ENCODE measurements at places on chromosomes 5 and 9.

DNA sequence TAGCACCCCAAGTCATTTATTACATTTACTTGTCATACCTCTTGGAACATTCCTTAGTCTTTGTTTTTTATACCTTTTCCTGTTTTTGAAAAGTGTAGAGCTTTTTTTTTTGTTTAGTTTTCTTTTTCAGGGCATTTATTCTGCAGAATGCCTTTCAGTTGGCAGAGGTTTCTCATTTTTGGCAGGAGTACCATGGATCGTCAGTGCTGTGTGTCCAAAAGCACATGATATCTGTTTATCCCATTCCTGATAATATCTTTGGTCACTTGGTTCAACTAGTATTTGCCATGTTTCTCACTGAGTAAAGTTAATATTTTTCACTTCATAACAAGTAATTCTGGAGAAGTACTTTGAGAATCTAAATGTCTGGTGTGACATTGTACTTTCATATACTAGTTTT lies 10.7 kb downstream of the OGN start:
- DNase-seq, result no peak

GRCh38 chr5:21573416-21574314 lies 1279.5 kb downstream of the CDH12 start:
- DNase-seq, result no peak

- DNase-seq, result peak; percentile 57
These were observed 339.2 kb downstream of the GLIS3 start for GRCh38 chr9:3960661-3961144.

GRCh38 chr5:2910401-2911175 lies 159.1 kb upstream of the IRX2 start:
- no peak for DNase-seq

DNA sequence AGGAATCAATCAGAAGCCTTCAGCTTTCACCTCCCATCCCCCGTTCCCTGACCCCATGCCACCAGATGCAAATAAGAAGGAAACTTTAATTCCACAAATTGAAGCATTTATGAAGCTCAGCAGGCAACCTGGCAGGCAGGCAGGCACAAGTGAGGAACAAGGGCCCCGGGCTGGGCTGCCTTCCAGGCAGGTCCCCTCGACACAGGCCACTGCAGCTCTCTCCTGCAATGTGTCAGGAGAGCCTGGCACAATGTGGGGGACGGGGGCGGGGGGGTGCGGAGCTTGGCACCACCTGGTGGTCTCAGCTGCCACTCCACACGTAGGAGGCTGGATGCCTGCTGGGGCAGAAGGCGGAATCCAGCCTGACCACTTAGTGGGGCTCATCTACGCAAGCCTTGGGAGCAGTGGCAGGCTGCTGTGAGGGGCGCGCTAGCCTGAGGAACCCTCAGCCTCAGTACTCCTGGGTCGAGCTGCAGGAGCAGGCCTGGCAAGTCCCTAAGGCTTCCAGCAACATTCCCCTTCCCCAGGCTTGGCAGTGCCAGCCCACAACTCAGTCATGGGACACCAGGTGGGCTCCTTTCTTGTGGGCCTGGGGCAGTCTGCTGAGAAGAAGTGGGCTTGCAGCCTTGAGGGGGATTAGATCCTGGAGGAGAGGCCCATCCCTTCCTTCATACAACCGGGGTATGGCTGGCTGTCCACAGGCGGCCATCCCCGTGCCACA lies 50.2 kb upstream of the KCNMB1 start:
- DNase-seq, result no peak

GRCh38 chr9:77374266-77374665 lies 196.9 kb downstream of the VPS13A start:
- DNase-seq, result peak; percentile 32

DNA sequence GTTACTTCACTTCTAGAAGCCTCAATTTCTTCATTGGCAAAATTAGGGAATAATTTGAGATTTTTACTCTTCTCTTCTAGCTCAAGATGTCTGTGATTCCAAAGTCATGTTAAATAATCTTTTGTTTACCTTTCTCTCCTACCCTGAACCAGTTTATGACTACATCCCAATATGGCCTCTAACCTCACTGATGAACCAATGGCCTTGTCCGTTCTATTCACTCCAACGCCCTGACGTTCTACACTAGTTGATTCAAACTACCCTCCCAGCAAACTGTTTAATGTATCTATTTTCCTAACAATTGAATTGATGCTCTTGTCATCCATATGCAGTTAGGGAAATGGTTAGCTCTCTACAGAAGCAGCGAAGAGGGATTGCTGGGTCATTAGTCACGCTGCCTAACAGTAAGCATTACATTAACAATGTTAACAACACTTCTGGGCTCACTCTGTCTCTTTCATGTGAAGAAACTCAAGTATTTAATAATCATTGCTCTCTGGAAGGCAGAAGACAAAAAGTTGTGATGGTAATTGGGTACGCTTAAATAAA lies 38.0 kb downstream of the RAPGEF1 start:
- peak; percentile 80 for DNase-seq

- no peak for DNase-seq
These were observed 60.4 kb downstream of the FBXL7 start for GRCh38 chr5:15560421-15560820.

DNA sequence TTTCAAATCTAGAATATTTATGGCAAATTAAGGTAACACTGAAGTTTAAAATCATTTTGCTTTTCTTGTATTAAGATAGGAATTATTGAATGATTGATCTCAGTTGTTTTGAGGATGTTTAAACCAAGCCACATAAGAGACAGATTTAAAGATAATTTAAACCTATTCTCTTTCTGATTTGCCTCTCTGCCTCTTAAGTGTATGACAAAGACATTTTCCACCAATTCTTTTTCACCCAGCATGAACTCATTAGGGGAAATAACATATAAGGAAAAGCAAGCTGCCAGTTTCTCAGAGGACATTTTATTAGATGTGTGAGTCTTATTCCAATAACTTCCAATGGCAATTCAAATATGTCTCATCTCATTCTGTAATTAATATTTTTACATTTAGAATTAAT lies 568.3 kb upstream of the MEF2C start:
- DNase-seq, result no peak

- DNase-seq, result peak; percentile 60
These were observed 92.7 kb downstream of the DAB2IP start for GRCh38 chr9:121744002-121744686.

DNA sequence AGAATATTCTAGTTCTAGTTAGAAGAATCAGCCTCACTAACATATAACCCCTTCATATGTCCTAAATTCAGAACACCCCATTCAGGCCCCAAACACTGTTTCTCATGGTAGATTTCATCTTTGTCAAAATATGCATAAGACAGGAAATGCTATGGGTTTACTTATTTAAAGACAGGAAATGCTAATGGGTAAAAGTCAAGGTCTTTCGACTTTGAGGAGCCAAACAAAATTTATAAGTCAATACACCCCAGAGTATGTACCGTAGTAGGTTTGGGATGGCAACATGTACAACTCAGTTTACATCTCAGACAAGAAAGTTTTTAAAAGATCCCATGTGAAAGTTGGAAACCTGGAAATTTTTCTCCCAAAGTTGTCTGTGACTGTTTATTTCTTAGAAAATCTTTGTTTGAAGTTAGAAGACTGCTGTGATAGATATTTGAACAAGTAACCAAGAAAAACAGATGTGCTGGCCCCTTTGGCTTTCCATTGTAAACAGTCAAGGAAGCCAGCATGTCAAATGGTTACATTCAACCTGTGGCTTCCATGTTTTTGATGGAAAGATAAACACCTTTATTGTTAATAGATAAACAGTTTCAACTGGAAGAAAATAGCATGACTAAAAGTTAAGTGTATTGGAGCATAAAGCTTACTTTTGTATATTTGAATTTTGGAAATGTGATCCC lies 102.2 kb downstream of the INIP start:
- DNase-seq, result no peak

DNA sequence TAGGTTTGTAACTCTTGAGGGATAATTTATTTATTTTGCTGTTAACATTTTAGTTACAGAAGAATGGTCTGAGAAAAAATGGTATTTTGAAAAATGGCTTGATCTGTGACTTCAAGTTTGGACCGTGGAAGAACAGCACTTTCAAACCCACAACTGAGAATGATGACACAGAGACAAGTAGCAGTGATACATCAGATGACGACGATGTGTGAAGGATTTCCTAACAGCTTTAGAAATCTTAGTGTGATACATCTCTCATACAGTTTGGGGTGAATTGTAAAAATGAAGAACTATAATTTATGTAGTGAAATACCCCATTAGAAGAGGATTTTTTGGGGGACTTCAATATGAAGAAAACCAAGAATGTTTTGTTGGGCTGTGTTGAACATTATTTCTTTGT lies 88.7 kb downstream of the GPBP1 start:
- DNase-seq, result no peak

GRCh38 chr5:150538007-150538917 lies 30.3 kb downstream of the NDST1 start:
- DNase-seq, result peak; percentile 59

DNA sequence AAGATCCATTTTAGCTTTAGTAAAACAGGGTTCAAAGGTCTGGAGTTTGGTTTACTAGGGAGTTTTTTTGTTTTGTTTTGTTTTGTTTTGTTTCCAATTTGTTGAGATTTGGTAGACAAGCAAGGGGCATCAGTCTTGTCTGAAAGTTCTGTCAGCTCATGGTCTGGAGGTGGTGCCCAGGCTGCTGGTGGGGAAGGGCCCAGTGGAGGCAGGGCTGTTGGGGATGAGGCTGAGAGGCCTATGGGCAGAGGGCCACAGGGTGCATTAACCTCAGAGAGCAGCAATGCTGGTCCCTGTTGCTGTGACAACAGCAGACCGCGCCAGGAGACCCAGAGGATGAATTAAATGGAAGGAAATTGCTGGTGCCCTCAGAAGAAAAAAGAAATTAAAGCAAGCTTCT lies 174.5 kb downstream of the FGF1 start:
- no peak for DNase-seq

DNA sequence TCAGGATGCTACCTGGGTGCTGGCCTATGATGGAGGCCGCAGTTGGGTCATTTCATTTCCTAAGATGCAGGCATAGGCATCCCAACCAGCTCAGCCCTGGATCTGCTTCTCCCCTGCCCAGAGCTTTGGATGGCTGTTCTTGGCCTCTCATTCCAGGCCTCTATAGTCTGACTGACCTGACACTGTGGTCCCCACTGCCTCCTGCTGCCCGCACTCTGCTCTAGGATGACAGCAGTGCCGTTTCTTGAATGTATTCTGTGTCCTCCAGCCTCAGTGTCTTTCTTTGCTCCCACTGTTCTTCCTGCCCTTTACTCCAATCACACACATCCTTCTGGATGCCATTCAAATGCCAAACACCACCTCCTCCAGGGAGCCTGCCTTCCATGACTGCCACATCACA lies 235.7 kb downstream of the HSPA4 start:
- DNase-seq, result peak; percentile 19

GRCh38 chr9:14159440-14160216 lies 154.3 kb downstream of the NFIB start:
- no peak for DNase-seq

GRCh38 chr5:177133096-177133852 lies at the start of gene NSD1:
TSS of gene NSD1 (plus strand) at chr5:177133773. CDS start at chr5:177135104, 1,331 bp downstream.
- peak; percentile 91 for DNase-seq

DNA sequence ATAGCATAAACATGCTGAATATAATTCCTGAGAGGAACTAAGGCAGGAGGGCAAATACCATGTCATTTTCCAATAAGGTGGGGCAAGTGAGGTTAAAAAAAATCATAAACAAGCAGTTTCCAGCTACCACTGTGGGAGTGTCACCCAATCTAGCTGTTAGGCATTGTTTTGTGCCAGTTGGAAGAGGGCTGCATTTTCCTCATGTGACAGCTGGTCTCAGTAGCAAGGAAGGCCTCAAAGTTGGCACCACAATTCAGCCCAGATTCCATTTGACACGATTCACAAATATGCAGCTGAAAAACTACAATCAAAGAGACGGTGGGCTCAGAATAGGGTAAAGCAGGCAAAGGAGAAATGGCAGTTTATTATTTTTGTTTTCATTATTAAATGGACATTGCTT lies 636.1 kb downstream of the KIF4B start:
- DNase-seq, result no peak

DNA sequence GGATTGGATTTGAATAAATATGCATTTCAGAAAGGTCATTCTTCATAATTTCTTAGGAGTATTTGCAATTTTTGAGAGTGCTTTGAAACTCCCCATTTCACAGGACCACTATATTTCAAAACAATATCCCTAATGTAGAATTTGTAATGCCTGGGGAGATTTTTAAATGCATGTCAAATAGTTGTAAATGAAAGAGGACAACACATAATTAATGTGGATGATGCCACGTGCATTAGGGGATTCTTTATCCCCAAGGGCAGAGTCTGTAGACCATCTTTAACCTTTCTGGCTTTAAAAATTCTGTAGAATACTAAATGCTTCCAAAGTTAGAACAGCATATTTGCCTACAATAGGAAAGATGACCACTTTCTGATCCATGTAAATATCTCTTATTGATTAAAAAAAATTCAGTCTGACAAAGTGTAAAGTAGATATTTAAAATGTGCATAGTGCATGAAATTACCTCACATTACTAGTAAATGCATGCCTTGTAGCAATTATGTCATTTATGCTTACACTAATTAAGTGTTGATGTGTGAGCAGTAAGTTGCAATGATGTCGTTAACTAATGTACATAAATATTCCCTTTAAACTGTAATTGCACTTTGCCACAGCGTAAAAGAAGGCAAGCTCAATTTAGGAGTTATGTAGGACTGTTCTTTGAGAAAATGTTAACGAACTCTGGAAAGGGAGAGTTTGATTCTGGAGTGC lies 416.1 kb downstream of the PSAT1 start:
- DNase-seq, result no peak

- no peak for DNase-seq
These were observed 358.2 kb upstream of the PTGER4 start for GRCh38 chr5:40321514-40321913.

DNA sequence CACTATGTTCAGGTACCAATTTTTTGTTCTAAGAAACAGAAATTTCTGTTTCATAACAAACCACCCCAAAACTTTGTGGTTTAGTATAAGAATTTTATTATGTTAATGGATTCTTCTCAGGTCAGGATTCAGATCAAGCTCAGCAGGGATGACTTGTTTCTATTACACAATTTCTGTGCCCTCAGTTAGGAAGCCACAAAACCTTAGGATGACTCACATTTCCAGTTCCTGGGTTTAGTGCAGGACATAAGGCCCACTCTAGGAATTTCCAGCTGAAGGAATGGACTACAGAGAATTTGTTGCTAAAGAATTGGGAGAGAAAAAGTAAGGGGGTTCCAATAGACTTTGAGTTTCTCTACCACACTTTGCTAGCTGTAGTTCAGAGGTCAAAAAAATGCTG lies 629.3 kb downstream of the ANXA1 start:
- DNase-seq, result peak; percentile 67

GRCh38 chr5:29867155-29867554 lies 1326.3 kb upstream of the CDH6 start:
- DNase-seq, result no peak

DNA sequence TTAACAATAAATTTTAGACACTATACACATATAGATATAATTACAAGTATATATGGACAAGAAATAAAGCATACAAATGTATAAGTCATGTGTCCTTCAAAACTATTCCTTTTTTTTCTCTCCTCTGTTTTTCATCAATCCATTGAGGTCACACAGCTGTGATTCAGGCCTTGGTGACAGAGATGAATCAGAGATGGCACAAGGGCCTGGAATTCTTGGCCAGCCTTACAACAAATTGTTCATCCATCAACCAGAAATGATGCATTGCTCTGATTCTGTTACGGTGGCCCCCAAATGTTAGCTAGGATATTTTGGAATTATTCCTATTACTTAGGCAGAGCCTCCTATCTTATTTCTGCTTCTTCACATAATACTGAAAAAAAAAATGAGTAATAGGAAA lies 108.7 kb upstream of the MPDZ start:
- DNase-seq, result peak; percentile 86

Measured in fibroblast of skin of right biceps (primary cell).